ENCODE measurements at places on chromosomes 12 and 14.

DNA sequence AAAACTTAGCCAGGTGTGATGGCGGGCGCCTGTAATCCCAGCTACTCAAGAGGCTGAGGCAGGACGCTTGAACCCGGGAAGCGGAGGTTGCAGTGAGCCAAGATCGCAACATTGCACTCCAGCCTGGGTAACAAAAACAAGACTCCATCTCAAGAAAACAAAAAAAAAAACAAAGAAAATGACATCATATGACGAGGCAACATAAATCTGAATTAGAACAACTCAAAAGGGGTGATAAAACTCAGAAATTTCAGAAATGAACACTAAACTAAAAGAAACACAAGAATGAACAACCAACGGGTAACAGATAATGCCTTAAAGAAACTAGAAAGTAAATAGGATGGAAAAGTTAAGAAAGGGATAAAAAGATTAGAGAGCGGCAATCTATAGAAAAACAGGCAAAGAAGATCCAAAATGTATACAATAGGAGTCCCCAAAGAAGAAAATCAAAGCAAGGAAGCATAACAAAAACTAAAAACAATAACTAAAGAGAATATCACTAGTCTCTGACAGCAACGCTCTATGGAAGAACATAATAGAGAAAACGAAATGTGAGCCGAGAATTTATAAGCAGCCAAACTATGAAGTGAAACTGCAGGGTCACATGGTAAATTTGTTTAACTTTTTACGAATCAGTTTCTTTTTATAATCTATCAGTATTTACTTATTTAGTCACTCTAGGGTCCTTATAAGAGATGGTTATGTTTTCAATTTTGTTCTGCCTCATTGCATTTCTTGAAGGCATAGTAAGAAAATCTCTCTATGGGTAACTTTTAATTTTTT is 45.7 kb downstream of the SPPL3 start:
- no peak for DNase-seq

- no peak for DNase-seq
Observed at GRCh38 chr14:74695406-74695805, 17.5 kb downstream of the AREL1 start.

GRCh38 chr14:31006703-31007102 is 18.7 kb upstream of the AP4S1 start:
- DNase-seq, result no peak

- DNase-seq, result no peak
Observed at GRCh38 chr12:79661629-79662028, 29.1 kb downstream of the PAWR start.

GRCh38 chr12:18217966-18218365 is 43.4 kb upstream of the PIK3C2G start:
- no peak for DNase-seq

- DNase-seq, result no peak
Observed at GRCh38 chr12:110316861-110317260, 35.8 kb downstream of the ATP2A2 start.

GRCh38 chr14:72519543-72519942 is 374.4 kb downstream of the DPF3 start:
- no peak for DNase-seq

DNA sequence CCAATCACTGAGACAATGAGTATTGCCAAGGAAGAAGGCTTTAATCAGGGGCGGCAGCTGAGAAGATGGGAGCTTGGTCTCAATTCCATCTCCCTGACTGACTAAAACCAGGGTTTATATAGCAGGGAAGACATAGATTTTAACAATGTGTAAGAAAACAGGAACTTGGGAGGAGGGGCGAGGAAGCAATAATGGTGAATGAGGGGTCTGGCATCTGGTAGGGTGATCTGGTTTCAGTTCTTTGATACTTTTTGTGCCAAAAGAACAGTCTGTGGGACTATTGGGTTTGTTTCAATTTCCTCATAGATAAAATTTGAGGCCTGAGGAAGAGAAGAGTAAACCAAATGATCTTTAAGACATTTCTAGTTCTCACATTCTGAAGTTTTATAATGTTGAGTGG is 49.2 kb downstream of the FUT8 start:
- DNase-seq, result no peak

DNA sequence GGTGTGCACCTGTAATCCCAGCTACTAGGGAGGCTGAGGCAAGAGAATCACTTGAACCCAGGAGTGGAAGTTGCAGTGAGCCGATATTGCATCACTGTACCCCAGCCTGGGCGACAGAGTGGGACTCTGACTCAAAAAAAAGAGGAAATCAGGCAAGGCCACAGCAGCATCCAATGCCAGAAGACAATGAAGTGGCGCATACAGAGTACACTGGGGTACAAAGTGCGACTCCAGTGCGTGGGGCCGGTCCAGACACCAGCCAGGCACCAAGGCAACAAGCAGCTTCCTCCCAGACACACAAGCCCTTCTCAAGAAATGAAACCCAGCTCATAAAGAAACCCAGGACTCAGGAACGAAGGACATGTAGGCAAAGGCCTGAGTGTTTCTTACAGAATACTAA is 28.2 kb downstream of the TTC7B start:
- DNase-seq, result peak; percentile 60

DNA sequence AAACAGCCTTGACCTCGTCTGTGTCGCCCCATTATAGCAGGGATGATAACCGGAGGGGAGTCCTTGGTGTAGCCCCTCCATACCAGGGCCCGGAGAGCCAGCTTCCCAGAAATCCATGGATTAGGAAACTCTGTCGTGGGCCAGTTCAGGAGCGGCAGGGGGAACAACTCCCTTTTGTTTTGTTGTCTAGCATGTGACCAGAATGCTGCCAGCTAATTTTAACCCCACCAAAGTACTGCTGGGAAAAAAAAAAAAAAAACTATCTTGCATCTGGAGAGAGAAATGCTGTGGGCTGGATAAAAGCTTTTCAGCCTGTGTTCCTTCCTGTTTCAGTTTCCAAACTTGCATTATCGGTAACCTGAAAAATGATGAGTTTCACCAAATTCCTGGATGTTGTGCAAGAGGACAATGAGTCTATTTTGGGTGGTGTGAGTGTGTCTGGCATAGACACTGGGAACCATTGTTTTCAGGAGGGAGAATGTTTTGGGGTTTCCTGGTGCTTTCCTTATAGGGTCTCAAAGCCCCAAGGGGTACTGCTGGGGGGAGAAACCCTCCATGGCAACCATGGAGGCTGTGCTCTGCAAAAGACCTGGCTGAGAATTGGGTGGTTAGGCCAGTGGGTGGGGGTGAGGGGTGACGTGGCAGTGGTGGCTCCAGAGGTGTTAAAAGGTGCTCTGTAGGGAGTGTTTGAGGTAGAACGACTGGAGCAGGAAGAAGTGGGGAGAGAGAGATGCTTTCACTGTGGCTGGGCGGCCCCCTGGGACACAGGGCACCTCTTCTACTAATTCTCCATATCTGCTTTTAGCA is 14.9 kb upstream of the IRF2BPL start:
- peak; percentile 89 for DNase-seq

DNA sequence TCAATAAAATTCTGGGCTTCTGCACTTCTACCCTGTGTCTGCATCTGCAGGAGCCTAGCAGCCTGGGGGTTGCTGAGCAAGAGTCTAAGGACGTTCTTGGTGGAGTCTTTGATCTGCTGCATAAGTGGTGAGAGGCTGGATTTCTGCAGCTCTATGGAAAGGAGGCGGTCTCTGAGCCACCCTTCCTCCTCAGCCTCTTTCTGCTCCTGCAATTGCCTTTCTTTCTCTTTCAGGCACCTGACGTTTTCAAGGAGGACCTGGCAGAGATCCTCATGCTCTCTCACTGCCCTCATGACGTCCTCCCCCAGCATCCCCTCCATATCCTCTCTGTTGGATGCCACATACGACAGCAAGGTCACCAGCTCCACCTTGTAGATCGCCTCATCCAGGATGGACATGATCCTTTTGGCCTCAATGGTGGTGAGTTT is 13.6 kb upstream of the TPCN1 start:
- DNase-seq, result no peak

GRCh38 chr12:40222247-40222646 is 2.5 kb upstream of the LRRK2 start:
- DNase-seq, result no peak

DNA sequence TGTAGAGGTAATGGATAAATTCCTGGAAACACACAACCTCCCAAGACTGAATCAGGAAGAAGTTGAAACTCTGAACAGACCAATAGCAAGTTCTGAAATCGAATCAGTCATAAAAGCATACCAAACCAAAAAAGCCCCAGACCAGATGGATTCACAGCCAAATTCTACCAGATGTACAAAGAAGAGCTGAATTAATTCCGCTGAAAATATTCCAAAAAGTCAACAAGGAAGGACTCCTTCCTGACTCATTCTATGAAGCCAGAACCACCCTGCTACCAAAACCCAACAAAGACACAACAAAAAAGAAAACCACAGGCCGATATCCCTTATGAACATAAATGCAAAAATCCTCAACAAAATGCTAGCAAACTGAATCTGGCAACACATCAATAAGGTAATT is 81.5 kb downstream of the SLC38A4 start:
- DNase-seq, result no peak

DNA sequence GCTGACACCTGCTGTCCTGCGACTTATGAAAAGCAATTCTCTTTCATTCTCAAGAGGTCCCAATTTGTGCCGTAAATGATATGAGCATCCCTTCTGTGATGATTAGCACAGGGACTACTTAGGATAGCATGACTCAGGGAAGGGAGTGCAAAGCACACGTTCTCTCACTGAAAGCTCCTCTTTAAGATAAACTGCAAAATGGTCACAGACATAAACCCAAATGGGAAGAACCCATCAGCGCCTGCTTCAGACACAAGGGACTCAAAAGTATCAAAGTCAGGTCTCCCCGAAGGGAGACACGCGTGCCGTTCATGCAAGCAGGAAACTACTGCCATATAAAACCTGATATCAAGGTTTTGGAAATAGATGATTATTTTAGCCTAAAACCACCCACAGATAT is 33.9 kb upstream of the PIWIL1 start:
- DNase-seq, result no peak

GRCh38 chr14:95664066-95664465 is 22.2 kb upstream of the TCL1B start:
- no peak for DNase-seq

- no peak for DNase-seq
Observed at GRCh38 chr12:128661226-128661569, 162.6 kb downstream of the SLC15A4 start.

GRCh38 chr14:26851793-26852192 is 254.0 kb upstream of the NOVA1 start:
- DNase-seq, result no peak

DNA sequence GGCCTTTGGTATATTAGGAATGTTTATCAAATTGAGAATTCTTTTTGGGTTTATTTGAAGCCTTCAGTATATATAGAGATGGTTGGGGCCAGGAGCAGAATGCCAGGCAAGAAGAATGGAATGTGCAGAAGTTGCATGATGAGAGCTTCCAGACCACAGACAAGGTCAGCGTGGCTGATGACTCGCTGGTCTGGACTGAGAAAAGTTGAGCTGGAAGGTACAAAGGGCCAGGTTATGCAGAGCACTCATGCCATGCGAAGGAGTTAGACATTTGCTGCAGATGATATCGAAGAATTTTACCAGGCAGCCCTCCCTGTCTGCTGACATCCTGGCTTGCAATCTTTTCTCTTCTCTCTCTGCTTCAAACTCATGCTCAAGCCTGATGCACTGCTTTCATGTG is 196.2 kb upstream of the ARHGAP5 start:
- DNase-seq, result no peak

GRCh38 chr12:30286345-30286926 is 409.2 kb downstream of the IPO8 start:
- no peak for DNase-seq

DNA sequence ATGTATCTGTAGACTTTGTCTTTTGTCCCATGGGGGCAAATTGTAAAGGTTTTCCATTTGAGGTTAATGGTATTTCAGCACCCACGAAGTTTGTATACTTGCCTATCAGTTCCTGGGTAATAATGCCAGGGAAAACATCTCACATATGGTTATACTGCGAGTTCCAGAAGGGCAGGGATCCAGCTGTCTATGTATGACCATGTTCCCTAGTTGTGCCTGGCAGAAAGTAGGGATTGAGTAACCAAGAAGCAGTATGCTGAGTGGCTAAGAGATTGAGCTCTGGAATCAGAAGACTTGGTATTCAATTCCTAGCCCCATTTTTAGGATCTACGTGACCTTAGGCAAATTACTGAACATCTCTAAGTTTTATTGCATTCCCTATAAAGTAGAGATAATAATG is 173.2 kb upstream of the PWP1 start:
- no peak for DNase-seq

GRCh38 chr14:44463356-44464004 is 43.6 kb downstream of the FSCB start:
- no peak for DNase-seq

DNA sequence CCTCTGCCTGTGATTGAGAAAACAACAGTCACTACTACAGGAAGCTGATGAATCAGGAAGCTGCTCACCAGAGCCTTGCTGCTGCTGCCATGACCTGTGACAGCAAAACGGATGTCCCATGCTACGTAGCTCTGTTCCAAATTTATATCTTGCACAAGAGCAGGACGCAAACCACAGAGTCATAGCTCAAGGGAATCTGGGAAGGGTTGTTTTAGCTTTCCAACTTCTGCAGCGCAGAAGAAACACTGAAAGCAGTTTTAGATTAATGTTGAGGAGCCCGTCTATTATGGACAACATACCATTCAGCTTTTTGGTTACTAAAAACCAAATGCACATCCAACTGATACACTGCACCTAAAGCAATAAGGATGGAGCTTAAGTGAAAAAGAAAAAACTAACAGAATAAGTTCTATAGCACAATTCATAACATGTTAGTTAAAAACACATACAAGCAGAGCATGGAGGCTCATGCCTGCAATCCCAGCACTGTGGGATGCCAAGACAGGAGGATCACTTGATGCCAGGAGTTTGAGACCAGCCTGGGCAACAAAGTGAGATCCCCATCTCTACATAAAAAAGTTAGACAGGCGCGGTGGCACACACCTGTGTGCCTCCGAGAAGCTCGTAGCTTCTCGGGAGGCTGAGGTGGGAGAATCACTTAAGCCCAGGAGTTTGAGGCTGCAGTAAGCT is 1.7 kb upstream of the ANKRD33 start:
- peak; percentile 86 for DNase-seq

GRCh38 chr14:70888681-70889175 is 18.5 kb upstream of the PCNX1 start:
- DNase-seq, result no peak

- no peak for DNase-seq
Observed at GRCh38 chr12:20006871-20007730, 361.2 kb upstream of the PDE3A start.

DNA sequence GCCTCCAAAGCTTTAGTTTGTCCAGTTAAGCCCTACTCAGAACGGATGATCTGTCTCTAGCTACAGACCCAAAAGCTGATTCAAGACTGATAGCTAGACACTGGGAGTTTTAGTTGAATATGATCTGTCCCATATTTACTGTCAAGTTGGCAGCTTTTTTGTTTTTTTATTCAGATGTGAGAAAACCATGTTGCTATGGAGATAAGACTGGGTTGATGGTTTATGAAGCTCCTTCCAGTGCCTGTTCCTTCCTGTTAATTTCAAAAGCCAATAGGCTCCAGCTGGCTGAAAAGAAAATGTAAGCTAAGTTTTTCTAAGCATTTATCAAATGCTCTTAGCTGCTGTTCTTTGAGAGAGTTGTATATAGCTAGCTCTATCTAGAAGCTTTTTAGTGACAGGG is 4.7 kb downstream of the DYNLL1 start:
- DNase-seq, result no peak

Measured in suprapubic skin (tissue), 4 donors.